ENCODE measurements at places on chromosomes 3 and 15. TPM values are rescaled to one million over a fixed set of nuclear protein-coding genes. Genes with fewer than 3 reads are reported as not detected.

Gene C3orf85
- not detected for total RNA-seq

Gene PDZRN3
- 23.1 TPM for total RNA-seq

Gene PTH1R
- total RNA-seq: 8.4 TPM

Gene LRRC31
- total RNA-seq: 0.19 TPM

DNA sequence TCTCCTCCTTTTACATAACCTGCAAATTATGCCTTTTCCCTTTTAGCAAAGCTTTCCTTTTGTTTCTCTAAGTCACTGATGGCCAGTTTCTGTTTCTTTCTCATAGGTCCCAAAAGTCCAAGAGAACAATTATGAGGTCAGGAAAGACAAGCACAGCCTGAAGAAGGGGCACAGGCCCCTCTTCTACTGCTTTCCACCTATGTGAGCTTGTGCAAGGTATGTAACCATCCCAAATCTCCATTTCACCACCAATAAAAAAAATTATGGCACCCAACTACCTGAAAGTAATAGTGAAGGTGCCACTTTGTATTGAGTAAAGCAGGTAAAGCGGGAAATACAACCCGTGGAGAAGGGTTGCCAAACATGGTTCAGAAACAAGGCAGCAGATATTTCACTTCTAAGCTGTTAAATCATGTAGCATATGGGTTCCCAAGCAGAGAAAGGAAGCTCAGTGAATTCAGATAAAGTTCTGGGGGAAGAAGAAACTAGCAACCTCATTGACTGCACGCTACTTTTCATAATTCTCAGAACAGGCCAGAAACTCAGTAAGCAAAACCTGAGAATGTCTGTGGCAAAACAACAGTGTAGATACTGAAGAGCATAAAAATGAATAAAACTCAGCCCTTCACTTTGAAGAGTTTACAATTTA is 4.2 kb downstream of the PLOD2 start:
- no peaks in the 10 kb centered on the region for H3K27me3 ChIP-seq
- no peaks in the 10 kb centered on the region for H3K36me3 ChIP-seq
- no peak overlapping the region for H3K4me3 ChIP-seq
